IMR-90 (cell line): ENCODE measurements at places on chromosomes 16 and 17. TPM values are rescaled to one million over a fixed set of nuclear protein-coding genes. Genes with fewer than 3 reads are reported as not detected.

The SLC52A1 gene
- total RNA-seq: not detected in 2 replicates

The CASKIN1 gene
- total RNA-seq: not detected in 2 replicates

The TCAP gene
- under 0.01 TPM in 2 replicates for total RNA-seq

The ZNF18 gene
- 10.3 and 11.7 TPM in 2 replicates for total RNA-seq

The CCL2 gene
- total RNA-seq: 126 and 206 TPM in 2 replicates

The SCNN1B gene
- not detected in 2 replicates for total RNA-seq

The ZNF205 gene
- 8.2 and 8.3 TPM in 2 replicates for total RNA-seq

The SCN4A gene
- not detected in 2 replicates for total RNA-seq

The MYCBPAP gene
- under 0.01 and 0.18 TPM in 2 replicates for total RNA-seq

The MYH10 gene
- total RNA-seq: 95.2 and 102 TPM in 2 replicates

DNA sequence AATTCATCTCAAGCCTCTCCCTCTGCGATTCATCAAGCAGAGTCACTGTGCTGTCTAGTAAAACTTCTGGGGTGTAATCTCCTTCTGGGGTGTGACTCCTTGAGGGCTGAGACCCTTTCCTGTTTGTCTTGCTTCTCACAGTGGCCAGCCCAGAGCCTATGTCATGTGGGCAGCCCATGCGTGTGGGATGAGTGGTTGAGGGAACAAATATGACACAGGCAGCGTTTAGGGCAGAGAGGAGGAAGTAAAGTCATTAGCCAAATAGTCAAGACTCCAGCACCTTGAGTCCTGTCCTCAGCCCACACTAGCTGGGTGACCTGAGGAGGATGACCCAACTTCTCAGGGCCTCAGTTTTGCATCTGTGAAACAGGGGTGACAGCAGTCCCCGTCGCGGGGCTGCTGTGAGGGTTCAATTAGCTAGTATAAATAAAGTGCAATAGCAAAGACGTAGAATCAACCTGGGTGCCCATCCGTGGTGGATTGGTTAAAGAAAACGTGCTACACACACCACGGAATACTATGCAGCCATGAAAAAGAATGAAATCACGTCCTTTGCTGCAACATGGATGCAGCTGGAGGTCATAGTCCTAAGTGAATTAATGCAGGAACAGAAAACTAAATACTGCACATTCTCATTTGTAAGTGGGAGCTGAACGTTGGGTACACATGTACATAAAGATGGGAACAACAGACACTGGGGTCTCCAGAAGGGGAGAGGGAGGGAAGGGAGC lies 4.5 kb upstream of the ITGAX start:
- no peak for DNase-seq

DNA sequence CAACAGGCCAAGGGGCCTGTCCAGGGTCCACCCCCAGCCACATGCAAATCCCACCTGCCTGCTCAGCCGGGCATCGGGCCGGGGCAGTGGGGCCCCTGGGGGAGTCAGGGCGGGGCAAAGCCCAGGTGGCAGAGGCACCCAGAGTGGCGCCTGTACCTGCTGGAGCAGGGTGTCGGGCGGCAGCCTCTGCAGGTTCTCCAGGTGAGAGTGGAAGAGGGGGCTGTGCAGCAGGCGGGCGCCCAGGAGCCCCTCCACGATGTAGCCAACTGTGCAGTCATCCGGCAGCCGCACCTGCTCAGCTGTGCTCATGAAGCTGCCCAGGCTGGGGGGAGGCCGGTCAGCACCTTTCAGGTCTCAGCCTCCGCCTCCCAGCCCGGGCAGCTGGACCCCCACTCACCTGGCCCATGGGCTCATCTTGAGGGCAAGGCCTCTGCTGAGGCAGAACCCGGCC lies 2.1 kb downstream of the RFNG start:
- no peak for DNase-seq

DNA sequence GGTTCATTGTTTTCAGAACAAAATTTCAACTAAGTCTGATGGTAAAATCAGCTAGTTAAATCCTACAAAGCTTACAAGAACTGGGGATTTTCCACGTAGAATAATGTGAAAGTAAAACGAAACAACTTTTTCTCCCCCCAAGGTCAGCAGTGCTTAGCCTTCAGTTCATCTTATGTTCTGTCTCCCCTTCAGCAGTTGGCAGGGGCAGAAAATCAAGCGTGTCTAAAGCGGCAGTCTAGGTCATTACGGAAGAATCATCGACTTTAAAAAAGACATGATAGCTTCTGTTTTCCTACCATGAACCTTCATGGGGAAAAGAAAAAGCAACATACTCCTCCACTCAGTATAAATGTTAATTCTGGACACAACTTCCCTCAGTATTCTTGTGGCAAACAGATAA lies 50.7 kb downstream of the GNA13 start:
- DNase-seq: no peak

GRCh38 chr17:43405861-43406260 lies 7.1 kb downstream of the ARL4D start:
- no peak for DNase-seq

GRCh38 chr17:53336281-53336680 lies 486.4 kb upstream of the KIF2B start:
- no peak for DNase-seq

GRCh38 chr17:73838815-73839214 lies 194.6 kb upstream of the SDK2 start:
- no peak for DNase-seq

DNA sequence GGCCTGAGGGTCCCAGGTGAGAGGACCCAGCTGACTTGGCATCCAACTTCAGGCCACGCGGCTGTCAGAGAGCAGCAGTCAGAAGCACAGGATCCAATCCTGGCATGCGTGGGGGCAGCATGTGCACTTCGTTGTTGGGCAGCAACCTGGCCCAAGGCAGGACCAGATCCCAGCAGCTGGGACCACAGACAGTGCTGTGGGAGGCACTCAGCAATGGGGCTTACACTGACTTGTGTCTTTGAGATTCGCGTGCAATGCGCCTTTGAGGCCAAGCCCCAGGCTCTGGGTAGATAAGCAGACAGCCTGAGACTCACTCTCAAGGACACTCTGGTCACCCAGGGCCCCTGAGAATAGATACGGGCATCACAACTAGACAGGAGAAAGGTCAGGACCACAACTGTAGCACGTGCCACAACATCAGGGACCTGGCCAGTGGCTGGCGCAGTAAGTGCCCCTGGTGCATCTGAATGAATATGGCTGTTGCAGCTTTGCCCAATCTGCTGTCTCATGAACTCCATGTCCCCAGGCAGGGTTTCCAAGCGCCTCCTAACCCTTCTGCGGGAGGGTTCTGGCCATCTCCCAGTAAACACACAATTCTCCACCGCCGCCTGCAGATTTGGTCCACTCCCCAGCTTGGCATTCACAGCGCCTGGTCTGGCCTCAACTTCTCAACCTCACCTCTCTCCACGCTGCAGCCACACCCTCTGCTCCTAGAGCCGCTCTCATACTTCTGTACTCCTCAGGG lies 3.2 kb downstream of the PAM16 start:
- no peak for DNase-seq

DNA sequence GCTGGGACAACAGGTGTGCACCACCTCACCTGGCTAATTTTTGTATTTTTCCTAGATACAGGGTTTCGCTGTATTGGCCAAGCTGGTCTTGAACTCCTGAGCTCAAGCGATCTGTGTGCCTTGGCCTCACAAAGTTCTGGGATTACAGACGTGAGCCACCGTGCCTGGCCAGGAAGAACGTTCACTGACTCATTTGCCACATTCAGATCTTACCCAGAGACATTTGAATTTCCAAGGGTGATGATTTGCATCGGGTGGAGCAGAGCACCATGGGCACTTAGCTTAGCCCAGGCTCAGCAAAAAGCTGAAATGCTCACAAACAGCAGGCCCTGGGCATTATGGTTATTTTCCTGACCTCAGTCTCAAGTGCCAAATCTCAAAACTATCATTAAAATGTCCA lies 14.5 kb upstream of the ADORA2B start:
- DNase-seq: no peak

DNA sequence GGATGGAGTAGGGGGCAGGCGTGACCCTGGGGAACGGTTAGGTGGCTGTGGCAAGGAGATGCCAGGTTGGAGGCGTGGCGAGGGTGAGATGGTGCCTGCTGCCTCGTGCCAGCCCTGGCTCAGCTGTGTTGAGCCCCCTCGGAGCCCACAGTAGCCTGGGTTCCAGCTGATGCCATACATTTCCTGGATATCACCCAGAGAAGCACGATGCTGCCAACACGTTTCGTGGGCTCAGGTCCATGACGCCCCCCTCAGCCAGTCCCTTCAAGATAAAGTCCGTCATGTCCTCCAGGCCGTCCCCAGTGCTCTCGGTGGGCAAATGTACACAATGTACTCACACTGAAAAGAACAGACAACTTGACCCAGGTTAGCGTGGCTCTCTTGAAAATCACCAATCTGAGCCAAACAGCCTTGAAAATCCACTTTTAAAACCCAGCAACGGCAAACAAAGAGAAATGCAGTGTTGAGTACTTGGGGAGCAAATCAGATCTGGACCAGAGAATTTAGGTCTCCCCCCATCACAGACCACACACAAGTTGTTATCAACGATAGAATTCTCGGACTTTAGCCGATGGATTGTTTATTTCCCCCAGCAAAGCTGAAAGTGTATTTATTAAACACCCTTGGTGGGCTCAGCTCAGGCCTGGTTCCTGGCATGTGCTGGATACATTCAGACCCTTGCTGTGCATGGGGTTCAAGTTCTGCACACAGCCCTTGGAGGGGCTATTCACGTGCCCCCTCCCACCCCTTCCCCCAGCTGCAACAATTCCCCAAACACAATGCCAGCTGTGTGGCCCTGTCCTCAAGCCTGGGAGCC lies 102.8 kb upstream of the PLCG2 start:
- DNase-seq: no peak

DNA sequence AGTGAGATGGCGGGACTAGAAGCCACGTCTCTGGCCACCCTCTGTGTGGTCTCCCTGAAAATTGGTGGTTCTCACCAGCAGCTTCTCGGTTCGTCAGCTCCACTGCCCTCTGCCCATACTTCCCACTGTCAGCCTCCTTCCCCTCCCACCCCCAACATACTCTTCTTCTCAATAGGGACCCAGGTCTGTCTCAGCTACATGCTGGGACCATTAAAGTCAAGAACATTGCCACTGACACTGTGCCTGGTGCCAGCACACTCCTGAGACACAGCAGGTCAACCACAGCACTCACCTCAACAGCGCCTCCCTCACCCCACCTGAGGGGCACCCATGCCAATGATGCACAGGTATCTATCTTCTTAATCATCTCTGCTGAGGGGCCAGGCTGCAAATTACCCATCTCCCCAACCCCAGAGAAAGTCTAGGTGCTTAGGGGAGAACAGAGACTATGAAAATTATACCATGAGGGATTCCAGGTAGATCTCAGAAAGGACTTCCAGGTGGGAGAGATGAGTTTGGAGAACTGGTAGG lies 1.3 kb downstream of the PLXDC1 start:
- no peak for DNase-seq

GRCh38 chr17:3827124-3827773 lies 18.8 kb downstream of the NCBP3 start:
- DNase-seq: peak; percentile 66

DNA sequence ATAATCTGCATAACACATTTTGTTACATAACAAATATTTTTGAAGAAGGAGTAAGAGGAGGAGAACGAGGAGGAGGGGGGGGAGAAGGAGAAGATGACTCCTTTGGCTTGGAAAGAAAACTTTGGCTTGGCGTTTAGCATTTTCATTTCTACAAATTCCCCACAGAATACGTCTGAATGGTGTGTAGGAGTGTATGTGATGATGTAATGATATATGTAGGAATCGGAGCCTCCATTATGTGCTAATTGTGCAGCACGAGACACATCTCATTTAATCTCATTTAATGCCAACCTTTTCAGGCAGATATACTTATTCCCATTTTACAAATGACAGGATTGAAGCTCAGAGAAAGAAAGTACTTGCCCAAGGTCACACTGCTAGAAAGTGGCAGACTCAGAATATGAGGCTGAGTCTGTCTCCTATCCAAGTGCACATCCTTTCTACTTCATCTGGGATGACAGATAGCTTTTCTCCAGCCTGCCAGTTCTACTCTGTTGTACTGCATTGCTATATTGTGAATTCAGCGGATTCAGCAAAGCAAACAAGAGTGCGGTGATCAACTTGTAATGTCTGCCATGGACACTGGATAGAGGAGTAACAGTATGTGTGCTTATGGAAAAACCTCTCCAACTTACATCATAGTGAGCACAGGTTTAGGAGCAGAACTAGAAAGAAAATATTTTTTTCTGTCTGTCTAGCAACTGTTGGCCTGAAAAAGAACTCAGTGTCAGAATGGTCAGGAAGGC lies 10.4 kb upstream of the SLC47A2 start:
- no peak for DNase-seq

GRCh38 chr16:51224317-51224716 lies 73.2 kb upstream of the SALL1 start:
- DNase-seq: no peak

- DNase-seq: no peak
Observed at GRCh38 chr16:49800876-49801275, 55.0 kb downstream of the ZNF423 start.

DNA sequence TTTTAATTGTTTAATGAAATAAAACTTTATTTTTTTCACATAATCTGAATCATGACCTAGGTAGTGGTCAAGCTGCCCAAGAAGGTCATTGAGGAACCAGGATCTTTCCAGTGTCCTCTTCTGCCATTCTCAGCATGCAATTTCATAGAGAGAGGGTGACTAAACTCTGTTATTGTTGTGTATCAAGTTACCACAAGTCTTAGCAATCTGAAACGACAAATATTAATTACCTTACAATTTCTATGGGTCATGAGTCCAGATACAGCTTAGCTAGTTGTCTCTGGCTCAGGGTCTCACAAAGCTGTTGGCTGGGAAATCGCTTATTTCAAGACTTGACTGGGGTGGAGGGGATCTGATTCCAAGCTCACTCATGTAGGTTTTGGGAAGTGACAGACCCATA lies 37.6 kb downstream of the FTO start:
- DNase-seq: no peak
